ENCODE measurements at places on chromosomes 12 and 14.

DNA sequence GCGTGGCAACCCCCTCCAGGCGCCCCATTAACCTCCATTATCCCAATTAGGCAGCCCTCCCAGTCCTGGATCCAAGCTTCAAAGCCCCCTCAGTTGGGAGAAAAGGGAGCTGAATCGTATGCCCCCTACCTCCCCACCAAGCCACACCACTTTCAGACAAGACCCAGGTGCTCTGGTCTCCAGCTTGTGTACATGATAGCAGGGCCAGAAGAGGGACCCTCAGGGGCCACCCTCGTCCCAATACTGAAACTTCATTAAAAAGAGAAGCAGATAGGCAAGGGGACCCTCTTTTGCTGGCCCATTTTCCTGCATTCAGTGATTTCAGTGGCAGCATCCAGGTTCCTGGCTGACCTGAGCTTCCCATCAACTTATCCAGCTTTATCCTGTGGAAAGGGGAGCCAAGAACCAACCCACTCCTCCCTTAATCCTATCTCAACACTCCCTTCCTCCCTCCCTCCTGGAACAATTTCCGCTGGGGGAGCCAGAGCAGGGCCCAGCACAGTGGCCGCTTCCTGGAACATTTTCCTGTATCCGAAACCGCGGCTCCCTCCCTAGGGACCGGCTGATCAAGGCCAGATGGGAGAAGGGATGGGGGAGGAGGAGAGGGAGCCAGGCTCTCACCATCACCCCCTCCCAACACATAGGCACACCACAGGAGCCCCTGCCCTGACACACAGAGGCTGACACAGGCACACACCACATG lies 9.5 kb upstream of the SP7 start:
- no peak for DNase-seq

- DNase-seq = no peak
Measured at GRCh38 chr14:78018283-78018682, 151.9 kb upstream of the NRXN3 start.

- DNase-seq = no peak
Measured at GRCh38 chr12:64172143-64172970, 49.7 kb downstream of the KICS2 start.

DNA sequence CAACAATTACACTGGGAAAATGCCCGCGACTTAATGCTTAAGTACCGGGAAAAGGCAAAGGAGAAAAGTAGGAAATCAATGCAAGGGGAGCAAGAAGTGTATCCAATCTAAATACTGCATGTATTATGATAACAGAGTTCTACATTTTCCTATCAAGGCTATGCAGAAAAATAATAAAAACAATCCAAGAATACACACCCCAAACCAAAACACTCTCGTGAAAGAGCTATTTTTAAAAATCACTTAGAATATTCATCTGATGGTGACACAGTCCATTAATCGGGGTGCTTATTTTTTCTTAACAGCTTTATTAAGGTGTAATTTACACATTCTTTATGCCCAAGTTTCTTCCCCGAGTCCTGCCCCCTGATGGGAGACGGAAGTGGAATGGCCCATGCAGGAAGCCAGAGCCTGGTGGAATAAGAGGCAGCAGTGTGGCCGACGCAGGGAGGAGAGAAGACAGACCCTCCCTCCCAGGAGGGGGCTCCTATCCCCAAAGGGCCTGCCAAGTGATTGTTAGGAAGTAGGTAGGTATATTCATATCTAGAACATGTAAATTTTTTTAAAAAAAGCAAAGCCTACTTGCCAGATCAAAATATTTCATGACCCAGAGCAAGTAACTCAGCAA lies 174.3 kb downstream of the FOXN3 start:
- DNase-seq = no peak

DNA sequence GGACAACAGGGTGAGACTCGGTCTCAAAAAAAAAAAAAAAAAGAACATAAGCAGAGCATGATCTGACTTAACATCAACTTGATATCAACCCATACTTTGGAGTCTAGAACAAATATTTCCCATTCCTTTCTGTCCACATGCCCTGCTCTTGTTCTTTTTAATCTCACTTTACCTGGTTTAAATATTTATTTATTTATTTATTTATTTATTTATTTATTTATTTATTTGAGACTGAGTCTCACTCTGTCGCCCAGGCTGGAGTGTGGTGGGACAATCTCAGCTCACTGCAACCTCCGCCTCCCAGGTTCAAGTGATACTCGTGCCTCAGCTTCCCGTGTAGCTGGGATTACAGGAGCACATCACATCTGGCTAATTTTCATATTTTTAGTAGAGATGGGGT lies 19.6 kb upstream of the LRP6 start:
- no peak for DNase-seq

DNA sequence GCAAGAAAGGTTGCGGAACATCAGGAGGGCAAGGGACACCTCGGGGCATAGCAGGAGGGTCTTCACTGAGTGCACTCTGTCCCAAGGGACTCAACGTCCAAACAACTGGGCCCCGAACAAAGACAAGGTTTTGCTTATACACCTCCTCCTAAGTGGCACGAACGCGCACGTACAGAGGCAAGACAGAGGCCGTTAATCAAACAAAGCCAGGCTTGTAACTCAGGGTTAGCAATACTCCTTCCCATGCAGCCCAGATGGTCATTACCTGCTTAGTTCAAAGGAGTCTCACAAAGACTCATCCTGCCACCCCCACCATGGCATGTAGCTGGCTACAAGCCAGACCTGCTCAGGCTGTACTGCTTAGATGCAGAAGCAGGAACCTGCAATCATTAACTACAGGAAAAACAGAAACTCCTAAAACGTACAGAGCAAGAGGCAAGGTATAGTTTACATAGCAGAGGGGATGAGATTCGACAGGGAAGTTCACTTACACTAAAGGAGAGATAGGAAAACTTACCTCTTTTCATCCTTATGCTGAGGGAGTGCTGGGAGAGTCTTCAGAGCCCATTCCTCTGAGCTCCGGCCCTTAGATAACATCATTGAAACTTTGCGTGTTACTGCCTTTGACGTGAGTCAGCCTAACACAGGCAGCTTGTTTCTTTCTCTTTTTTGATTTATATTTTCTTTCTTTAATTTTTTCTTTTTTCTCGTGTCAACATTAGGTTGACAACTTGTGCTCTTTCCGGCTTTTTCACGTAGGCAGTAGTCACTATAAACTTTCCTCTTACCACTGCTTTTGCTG lies 1319.1 kb downstream of the TMEM121 start:
- peak; percentile 64 for DNase-seq

DNA sequence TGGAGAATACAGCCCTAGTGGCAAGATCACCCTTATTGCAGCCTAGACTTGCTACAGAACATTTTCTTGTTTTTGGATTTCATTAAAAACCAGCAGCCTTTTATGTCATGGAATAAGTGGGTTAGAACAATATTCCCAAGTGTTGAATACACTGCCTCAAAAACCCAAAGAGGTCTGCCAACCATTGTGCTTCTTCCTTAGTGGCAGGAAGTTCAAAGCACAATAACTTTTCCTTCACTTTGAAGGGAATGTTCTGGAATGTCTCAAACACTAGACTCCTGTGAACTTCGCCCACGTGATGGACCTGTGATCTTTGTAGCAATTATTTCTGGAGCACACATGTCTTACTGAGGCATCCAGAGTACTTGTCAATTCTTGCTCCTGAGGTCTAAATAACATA lies 8.5 kb downstream of the SLC17A8 start:
- no peak for DNase-seq

GRCh38 chr12:91111366-91112325 lies at the start of gene LUM:
LUM (minus strand) TSS chr12:91111494; CDS start chr12:91108979, 2,515 bp downstream.
- DNase-seq = peak; percentile 8

DNA sequence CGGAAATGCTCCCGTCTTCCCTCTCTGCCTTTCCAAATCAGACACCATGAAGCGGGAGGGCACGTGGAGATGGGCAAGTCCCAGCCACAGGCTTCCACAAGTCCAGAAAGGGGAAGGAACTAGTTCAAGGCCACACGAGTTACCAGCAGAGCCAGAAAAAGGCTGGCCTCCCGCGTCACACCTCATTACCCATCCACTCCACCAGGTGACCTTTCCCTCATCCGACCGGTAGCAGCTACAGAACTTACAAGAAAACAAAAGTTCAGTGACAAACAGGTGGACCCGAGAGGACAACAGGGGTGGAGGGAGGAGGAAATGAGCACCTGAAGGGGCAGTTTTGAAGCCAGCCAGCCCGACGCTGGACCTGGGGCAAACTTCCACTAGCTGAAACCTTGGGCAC lies 46.9 kb downstream of the CHGA start:
- DNase-seq = no peak

DNA sequence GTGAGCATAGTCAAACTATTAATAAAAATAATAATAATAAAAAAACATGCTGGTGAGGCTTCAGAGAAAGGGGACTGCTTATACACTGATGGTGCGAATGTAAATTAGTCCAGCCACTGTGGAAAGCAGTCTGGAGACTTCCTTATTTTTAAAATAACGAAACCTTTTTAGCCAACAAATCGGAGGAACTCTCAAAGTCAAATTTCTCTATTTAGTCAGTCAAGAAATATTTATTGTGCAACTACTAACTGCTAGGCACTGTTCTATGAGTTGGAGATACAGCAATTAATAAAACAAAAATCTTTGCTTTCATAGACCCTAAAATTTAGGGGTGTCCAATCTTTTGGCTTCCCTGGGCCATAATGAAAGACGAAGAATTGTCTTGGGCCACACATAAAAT lies 10.8 kb downstream of the TAOK3 start:
- DNase-seq = no peak

GRCh38 chr14:31955936-31956579 lies 121.0 kb upstream of the ARHGAP5 start:
- no peak for DNase-seq

- no peak for DNase-seq
Measured at GRCh38 chr12:6839482-6840201, 1.1 kb upstream of the GNB3 start.

DNA sequence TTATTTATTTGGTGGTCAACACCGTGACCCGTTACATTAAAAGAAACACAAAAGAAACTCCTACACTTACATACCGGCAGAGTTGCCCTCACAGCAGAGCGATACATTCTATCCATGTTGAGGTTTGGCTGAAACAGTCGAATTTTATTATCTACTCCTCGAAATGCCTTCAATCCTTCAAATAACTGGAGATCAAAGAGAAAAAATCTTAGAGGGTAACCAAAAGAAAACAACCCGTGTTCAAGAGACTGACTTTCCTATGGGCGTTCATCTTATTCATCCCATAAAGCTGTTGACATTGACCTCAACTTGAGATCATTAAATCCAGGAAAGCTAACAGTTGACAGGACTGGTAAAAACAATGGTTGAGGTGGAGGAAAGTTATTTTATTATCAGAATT lies 67.7 kb downstream of the BCAT1 start:
- DNase-seq = no peak

- DNase-seq = no peak
Measured at GRCh38 chr12:131675126-131676080, 35.5 kb upstream of the SFSWAP start.

GRCh38 chr12:12925388-12925787 lies 26.6 kb downstream of the GPRC5D start:
- no peak for DNase-seq

- DNase-seq = no peak
Measured at GRCh38 chr12:63994704-63995103, 150.2 kb downstream of the SRGAP1 start.

DNA sequence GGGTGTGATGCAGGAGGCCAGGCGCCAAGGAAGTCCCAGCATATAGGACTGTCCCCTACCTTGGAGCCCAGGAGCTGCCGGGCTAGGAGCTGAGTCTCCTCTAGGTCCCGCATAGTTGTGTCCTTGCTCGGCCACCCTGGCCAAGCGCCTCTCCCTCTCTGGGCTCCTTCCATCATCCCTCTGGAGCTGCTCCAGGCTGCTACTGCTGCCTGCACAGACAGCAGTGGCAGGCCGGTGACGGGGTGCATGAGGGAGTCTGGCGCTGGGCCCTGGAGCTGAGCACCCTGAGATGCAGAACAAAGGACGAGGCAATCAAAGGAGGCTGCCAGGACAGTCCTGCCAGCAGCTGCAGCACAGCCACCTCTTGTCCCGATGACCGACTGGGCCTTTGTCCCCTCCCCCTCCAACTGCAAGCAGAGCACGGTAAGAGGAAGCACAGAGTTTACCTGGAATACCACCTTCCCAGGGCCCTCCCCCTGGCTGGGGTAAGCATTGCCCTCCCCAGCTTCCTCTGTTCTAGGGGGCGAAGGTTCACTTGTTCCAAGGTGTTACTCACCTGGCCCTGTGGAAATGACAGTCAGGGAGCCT lies 10.4 kb downstream of the DTX1 start:
- no peak for DNase-seq

DNA sequence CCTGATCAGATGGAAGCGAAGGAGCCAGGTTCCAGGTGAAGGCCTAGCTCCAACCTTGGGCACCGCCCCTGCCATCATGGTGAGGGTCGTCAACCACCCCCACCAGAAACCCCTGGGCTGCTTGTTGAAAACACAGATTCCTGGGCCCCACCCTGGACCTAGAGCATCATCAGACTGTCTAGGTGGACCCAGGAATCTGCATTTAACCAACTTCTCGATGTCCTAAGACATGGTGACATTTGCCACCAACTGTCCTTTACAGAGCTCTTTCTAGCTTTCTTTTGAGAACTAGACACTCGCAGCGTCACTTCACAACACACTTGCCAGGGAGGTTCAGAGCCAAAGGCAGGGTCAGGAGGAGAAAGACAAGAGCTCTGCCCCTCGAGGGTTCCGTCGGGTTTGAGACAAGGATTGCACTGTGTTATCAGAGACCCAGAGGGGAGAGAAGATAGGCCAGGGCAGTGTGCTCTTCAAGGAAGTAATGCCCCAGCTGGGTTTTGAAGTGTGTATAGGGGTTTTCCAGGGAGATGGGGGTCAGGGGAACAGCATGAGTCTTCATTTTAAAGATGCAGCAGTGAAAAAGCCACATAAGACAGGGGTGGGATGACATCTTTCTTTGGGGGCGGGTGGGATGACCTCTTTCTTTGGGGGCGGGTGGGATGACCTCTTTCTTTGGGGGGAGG lies 24.6 kb downstream of the RFLNA start:
- no peak for DNase-seq

GRCh38 chr14:75070383-75070782 lies 942 bp downstream of the ZC2HC1C start:
- no peak for DNase-seq

GRCh38 chr12:128178565-128178964 lies 88.4 kb upstream of the TMEM132C start:
- DNase-seq = no peak

DNA sequence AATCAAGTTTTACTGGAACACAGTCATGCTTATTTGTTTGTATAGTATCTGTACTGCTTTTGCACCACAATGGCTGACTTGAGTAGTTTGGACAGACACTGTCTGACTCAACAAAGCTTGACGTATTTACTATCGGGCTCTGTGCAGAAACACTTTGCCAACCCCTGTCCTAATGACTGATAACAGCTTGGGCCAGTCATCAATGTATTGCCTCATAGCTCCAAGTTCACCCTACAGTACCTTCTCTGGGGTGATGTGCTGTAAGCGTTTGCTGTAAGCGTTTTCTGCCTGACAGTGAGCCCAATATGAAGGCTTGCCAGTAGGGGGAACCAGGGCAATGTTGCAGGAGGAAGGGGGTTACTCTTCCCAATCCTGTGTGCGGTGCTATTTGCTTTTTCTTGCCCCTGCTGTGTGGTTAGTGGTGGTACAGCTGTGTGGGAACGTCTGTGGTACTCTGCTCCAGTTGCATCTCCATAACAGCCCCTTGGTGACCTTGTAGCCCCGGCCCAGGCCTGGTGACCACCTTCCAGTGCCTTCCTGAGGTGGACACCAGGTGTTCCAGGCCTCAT lies 5.4 kb upstream of the CCDC177 start:
- DNase-seq = no peak
